ENCODE measurements at places on chromosomes 3 and 15.

DNA sequence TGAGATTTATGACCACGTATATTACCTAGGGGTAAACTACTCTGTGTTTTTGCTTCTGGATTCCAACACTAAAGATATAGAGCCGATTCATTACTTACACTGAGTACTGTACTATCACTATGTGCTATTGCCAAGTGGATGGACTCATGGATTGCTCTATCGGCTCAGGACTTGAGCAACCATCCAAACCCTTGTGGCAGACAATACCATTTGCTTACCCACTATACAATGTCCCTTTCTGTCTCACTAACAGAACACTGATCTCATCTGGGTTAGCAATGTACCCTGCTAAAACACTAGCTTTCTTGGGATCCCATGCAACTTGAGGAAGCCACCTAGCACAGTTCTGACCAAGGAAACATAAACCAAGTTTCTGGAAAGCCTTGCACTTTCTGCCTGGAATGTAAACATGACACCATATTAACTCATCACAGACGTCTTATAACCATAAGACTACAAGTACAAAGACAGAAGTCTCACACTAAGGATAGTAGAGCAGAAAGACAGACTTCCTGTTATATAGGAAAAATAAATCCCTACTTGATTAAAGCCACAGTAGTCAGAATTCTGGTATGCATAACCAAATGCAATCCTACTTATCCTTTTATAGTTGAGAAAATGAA lies 38.6 kb downstream of the HACD2 start:
- DNase-seq = no peak

DNA sequence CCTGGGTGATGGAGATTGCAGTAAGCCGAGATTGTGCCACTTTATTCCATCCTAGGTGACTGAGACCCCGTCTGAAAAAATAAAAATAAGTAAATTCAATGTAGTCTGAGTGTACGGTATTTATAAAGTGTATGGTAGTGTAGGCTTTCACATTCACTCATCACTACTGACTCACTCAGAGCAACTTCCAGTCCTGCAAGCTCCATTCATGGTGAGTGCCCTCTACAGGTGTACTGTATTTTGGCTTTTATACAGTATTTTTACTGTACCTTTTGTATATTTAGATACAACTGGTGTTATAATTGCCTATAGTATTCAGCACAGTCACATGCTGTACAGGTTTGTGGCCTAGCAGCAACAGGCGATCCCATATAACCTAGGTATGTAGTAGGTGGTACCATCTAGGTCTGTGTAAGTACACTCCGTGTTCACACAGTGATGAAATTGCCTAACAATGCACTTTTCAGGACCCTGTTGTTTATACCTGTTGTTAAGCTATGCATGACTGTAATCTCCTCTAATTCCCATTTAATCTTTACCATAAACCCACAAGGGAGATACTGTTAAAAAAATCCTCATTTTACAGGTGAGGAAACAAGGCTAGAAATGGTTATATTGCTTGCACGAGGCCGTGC lies 19.3 kb downstream of the CACNA1D start:
- DNase-seq = no peak

DNA sequence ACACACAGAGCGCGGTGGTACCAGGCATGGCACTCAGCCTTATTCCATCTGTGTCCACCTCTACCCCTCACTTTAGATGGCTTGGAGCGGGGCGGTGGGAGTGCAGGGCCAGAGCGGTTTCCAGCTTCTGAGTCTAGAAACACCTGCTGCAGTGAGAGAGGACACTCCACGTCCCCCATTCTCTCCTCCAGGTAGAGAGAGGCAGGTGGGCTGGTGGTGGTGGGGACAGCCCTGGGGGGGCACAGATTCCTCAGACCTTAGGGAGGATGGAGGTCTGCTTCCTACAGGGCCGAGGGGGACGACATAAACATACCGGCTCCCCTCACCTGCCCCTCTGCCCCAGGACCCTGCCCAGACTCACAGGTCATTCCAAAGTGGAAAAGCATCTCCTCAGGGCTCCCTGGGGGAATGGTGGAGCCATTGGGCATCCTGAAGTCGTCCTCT lies 40.4 kb downstream of the MUC20 start:
- no peak for DNase-seq

- no peak for DNase-seq
These were observed 155.2 kb downstream of the FAM43A start for GRCh38 chr3:194840661-194841514.

- no peak for DNase-seq
These were observed 98.6 kb upstream of the ABHD17C start for GRCh38 chr15:80596521-80596976.

DNA sequence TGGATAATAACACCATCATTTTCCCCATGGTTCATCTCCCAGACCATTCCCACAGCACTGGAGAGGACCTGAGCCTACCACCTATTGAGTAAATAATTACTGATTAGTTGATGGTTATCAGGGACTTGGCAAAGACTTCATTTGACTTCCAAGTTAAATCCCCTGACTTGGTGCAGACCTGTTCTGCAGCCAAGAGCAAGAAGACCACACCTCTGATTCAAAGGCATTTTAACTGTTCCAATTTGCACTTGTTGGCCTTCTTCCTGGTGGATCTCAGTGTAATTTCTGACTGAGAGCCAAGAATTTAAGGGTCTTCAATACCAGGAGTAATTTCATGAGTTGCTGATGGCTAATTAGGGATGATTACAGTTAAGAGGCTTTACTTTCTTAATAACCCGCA lies 24.0 kb downstream of the THSD4 start:
- DNase-seq = no peak

GRCh38 chr15:41583795-41584194 lies 24.8 kb downstream of the TYRO3 start:
- DNase-seq = no peak

DNA sequence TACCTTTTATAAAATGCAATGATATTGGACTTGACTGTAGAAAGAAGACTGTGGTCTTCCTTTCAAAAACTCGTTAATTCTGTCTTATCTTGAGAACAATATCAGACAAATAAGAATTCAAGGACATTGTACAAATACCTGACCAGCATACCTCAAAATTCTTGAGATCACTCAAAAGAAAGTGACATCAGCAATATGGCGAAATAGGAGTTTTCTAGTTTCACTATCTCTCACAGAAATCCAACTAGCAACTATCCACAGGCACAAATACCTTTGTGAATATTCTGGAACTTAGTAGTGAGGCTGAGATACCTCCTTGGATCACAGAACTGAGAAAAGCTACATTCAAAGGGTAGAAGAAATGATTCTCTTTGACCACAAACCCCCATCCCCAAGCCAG lies 419.7 kb downstream of the ZNF385D start:
- DNase-seq = no peak

GRCh38 chr3:78143000-78143399 lies 1103.1 kb downstream of the ROBO2 start:
- DNase-seq = no peak

DNA sequence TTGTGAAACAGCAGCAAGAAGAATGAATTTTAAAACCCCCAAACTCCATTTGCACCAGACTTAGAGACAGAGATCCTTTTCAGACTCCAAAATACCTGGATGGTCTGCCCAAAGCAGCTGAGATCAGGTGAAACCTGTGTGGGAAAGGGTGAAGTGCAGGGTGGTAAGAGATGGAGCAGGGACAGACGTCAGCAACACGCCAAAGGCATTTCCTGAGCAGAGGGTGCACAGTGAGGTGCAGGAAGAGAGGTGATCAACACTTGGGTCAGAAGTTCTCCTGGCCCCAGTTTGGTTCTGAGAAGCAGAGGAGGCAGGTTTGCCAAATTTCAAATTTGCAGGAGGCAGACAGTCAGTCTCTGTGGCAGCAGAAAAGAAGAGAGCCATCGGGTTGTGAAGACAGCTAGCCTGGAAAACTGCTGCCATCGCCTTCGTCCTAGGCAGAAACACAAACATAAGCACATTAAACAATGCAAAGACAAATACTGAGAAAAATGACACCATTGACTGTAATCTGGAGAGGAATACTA lies 9.8 kb downstream of the CCR4 start:
- DNase-seq = peak; percentile 31

All from stimulated activated naive CD8-positive, alpha-beta T cell treated with anti-CD3 and anti-CD28 coated beads, Interleukin-15, Interleukin-2, amounts not matched to agents 100 U/mL and 50 U/mL, for 24 hours (primary cell).